Cardiac muscle cell (in vitro differentiated cells and primary cell): ENCODE measurements at places on chromosomes 5 and 9.

DNA sequence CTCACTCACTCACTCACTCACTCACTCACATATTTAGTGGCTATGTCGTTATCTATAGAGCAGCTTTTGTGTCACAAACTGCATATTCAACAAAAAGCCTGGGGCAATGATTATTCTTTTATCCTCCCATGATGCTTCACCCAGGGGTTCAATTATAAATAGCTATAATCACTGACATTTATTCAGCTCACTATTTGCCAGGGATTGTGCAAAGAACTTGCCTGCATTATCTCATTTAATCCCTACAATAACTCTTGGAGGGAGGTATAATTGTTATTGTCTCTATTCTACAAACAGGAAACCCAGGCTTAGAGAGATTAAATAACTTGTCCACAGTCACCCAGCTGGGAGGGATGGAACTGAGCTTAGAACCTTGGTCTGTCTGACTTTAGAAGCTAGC, 298.0 kb upstream of the MSX2 start:
- H3K4me3 ChIP-seq = no peak overlapping the region
- no peak overlapping the region for H3K27ac ChIP-seq
- no peak for DNase-seq
- no peaks in the 10 kb centered on the region for H3K27me3 ChIP-seq
- H3K36me3 ChIP-seq = no peaks in the 10 kb centered on the region

DNA sequence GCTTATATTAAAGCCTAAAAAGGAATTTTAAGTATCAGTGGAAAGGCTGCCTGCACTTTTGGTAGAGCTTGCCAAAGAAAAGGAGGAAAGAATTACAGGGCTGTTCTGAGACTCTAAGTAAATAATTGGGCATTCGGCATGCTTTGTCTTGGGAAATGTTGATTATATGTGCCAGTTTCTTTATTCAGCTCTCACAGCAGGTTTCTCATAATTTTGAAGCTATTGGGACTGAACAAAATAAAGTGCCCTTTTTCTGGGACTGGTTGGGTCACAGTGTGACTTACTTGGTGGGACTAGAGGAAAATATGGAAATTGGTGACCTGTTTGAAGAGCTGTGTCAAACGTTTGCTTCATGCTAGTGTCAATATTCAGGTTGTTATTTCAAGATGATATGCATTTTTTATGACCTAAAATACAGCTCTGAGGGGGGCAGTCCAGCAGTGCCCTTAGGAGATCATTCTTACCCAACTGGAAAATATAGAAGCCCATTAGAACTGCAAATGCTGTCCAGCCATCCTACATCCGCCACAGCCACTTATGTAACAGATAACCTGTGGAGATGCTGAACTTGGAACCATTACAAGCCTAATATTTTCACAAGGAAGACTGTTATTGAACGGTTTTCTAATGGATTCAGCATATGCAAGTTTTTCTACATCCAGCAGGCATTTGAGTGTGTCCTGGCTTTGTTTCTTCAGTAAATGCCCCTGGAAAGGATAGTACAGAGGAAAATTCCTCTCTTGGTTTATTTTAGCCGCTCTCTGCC, 122.4 kb downstream of the SNCAIP start:
- no peaks in the 10 kb centered on the region for H3K36me3 ChIP-seq
- H3K27me3 ChIP-seq = no peaks in the 10 kb centered on the region
- DNase-seq = no peak
- H3K27ac ChIP-seq = no peak overlapping the region
- H3K4me1 ChIP-seq = no peaks in the 10 kb centered on the region

DNA sequence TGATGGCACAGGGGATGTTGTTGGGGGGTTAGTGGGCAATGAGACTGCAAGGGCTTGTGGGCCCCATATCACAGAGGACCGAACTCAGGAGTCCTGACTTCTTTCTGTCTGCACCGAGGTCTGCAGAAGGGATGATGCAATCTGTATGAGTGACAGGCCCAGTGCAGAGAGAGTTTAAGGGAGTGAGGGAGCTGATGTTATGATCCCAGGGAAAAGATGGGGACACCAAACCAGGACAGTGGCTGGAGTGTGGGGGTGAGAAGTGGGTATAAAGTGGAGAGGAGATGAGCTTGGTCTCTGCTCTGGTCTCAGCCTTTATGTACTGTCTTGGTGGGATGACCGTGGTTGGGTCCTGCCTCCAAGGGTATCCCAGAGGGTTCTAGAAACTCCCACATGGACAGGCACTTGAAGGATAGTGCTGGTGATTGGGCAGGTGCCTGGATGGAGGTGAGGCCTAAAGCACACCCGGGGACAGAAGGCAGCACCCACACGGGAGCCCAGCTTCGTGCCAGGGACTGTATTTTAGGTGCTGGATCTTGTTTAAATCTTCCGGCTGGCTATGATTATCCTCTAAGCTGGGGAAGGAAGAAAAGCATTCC, 21.9 kb downstream of the GSN start:
- DNase-seq = no peak
- H3K27me3 ChIP-seq = no peaks in the 10 kb centered on the region
- H3K36me3 ChIP-seq = no peaks in the 10 kb centered on the region
- peak overlapping the region; percentile 94 for H3K27ac ChIP-seq
- H3K4me3 ChIP-seq = no peak overlapping the region
- H3K4me1 ChIP-seq = peaks cover 47% of the 10 kb centered on the region

GRCh38 chr5:126624534-126624933, 23.8 kb downstream of the PHAX start:
- no peak overlapping the region for H3K27ac ChIP-seq
- H3K4me3 ChIP-seq = no peak overlapping the region
- H3K36me3 ChIP-seq = peaks cover 23% of the 10 kb centered on the region
- H3K4me1 ChIP-seq = no peaks in the 10 kb centered on the region

GRCh38 chr5:143361438-143361837, 42.0 kb downstream of the NR3C1 start:
- H3K27me3 ChIP-seq = no peaks in the 10 kb centered on the region
- no peak overlapping the region for H3K4me3 ChIP-seq
- no peak overlapping the region for H3K27ac ChIP-seq
- H3K36me3 ChIP-seq = no peaks in the 10 kb centered on the region
- H3K4me1 ChIP-seq = no peaks in the 10 kb centered on the region

DNA sequence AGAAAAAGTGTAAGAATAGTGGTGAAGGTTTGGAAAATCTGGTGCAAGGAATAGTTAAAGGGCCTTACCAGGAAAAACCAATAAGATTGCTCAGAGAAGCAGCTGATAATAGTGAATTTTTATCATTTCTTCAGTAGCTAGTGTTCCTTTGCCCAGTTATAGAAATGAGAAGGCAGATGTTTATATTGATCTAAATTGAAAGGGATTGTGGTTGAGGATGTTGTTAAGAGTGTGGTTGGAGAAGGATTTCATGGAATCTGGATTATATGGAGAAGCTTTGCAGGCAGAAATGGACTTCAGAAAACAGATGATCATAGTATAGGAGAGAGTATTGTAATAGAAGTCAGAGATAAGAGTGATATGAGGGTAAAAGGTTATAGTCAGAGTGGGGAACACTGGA, 102.6 kb downstream of the XRCC4 start:
- DNase-seq = no peak
- no peaks in the 10 kb centered on the region for H3K36me3 ChIP-seq
- no peaks in the 10 kb centered on the region for H3K27me3 ChIP-seq
- no peak overlapping the region for H3K4me3 ChIP-seq

DNA sequence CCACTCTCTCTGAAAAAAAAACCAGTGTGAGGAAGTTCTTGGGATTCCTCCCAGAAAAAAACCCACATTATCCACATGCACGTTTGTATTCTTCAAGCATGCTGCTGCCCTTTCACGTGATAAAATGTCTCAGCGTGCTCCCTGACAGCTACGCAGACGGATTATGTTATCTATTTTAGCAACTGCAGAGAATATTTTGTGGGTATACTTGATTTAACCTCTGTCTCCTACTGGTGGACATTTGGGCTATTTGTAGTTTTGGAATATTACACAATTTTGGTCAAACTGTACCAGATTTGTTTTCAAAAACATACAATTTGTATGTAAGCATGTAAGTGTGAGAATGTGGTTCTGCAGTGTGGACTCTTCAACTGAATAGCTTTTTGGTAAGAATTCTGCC, 10.7 kb downstream of the PRRC2B start:
- H3K4me3 ChIP-seq = no peak overlapping the region

DNA sequence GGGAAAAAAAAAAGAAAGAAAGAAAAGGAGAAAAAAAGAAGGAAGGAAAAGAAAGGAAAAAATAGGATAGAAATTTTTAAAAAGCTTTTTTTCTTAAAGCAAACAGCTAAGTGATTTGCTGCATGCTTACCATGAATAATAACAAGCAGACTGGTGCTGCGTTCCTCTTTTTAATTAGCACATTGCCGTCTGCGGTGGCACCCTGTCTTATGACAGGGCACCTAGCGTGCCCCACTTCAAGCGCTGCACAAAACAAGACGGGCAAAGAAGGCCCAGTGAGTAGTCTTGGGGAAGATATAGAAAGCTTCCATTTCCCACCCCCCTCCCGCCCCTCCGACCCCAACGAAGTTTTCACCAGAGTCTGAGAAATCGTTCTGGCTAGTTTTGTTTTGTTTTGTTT, 513.9 kb downstream of the ZNF608 start:
- DNase-seq = no peak
- peaks cover 56% of the 10 kb centered on the region for H3K4me1 ChIP-seq
- no peaks in the 10 kb centered on the region for H3K36me3 ChIP-seq

GRCh38 chr5:72954389-72954788, 1.5 kb upstream of the FCHO2 start:
- peak overlapping the region; percentile 73 for H3K4me3 ChIP-seq
- H3K27ac ChIP-seq = no peak overlapping the region
- peaks cover 8% of the 10 kb centered on the region for H3K4me1 ChIP-seq

DNA sequence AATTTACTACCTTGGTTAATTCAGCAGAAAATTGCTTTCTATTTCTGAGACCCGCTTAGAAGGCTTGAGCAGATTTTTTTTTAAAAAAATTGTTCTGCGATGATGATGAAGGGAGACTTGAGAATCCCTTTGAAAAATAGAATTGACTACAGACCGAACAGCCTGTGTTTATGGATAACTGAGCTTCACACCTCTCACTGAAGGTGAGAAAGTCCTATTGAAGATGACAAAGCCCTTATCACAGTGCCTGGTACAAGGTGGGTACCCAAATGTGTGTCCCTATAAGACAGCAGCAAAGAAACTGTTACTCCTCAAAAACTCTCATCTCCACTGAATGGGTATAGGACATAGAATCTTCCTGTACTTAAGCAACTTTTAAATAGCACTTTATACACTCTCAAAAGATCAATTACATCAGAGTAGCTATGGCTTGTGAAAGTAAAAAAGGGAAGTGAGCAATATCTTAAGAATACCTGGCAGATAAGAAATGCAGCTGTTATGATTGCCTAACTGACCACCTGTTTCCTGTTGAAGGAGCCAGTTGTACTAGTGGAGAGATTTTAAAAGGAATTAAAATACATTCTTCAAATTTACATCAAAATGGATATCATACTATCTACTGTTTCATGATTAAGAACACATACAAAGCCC, 419.7 kb downstream of the CHSY3 start:
- H3K36me3 ChIP-seq = no peaks in the 10 kb centered on the region
- H3K4me3 ChIP-seq = no peak overlapping the region
- no peaks in the 10 kb centered on the region for H3K27me3 ChIP-seq
- no peaks in the 10 kb centered on the region for H3K4me1 ChIP-seq
- DNase-seq = no peak

- peaks cover 40% of the 10 kb centered on the region for H3K27me3 ChIP-seq
- DNase-seq = peak; percentile 82
- peak within 1 kb of the TSS; percentile 52 for H3K4me3 ChIP-seq
- H3K27ac ChIP-seq = no peak within 1 kb of the TSS
- H3K36me3 ChIP-seq = no peaks in the 10 kb centered on the region
Observed at GRCh38 chr9:109320742-109321448, at the start of gene EPB41L4B. EPB41L4B (minus strand) TSS chr9:109321059; CDS start chr9:109320446, 613 bp downstream.

DNA sequence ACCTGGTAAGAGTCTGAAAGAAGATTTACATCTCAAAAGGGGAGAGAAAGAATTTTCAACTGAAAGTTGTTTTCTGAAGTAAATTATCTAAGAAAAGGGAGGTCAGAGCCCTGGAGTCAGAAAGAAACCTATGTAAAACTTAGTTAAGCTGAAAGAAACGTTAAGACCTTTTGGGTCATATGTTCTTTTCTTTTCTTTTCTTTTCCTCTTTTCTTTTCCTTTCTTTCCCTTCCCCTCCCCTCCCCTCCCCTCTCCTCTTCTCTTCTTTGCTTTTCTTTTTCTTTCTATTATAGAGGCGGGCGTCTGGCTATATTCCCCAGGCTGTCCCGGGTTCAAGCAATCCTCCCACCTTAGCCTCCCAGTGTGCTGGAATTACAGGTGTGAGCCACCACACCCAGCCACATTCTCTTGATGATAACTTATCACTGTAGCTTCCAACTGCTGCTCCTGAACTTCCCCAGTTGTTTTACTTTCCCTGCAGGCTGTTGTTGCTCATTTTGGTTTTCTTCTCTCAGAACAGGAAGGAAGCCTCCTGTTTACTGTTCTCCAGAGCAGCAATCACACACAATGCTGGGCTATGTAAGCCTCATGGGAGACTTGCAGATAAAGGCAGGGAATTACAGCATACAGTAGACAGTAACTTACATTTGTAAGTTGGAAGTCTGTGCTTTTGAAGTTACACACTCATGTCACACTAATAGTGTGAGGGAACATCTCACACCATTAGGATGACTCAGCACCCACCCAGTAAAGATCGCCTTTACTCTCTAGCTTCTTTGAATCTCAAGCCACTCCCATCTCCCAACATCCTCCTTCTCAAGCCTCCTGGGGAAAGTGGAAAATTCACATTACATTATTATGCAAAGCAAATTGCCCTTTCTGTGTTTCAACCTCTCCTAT, 2216.6 kb upstream of the WWC1 start:
- DNase-seq = no peak
- H3K4me1 ChIP-seq = no peaks in the 10 kb centered on the region
- no peak overlapping the region for H3K4me3 ChIP-seq

DNA sequence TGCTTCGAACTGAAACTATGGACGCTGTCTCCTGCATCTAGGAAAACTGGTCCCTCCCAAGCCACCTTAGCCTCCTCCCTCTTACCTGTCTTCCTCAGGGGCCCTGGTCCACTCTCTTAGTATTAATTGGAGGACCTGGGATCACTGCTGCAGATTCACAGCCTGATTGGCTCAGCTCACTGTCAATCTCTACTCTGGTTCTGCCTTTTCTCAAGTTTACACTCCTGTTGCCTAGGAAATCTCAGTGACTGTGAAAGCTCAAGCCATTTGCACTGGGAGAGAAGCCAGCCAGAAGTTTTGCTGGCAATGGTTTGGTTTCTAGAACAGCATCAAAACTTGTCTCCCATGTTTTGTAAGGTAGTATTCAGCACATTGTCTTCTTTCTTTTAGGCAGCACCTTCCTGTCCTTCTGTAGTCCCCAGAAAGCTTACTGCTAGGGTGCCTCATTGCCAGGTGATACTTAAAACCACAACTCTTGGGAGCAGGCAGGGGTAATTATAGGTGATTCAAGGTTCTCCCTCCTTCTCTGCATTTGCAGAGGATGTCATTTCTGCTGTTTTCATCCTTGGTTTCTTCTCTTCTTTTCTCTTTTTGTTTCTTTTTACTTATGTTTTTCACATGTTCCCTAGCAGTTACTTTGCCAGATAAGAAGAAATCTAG, at the start of gene CAPSL:
Gene CAPSL, minus strand, starts transcription at position 55 of the 660 bp plus-strand sequence. CDS start 17,502 bp downstream, outside the sequence.
- no peak within 1 kb of the TSS for H3K4me3 ChIP-seq
- H3K27me3 ChIP-seq = no peaks in the 10 kb centered on the region
- no peaks in the 10 kb centered on the region for H3K36me3 ChIP-seq
- no peak within 1 kb of the TSS for H3K27ac ChIP-seq
- no peaks in the 10 kb centered on the region for H3K4me1 ChIP-seq

- DNase-seq = no peak
- no peaks in the 10 kb centered on the region for H3K27me3 ChIP-seq
- H3K27ac ChIP-seq = no peak overlapping the region
- no peaks in the 10 kb centered on the region for H3K4me1 ChIP-seq
Observed at GRCh38 chr5:111379391-111379816, 132.9 kb downstream of the STARD4 start.
